NCI-H460 (cell line): ENCODE measurements at places on chromosomes 1 and 21. TPM values are rescaled to one million over a fixed set of nuclear protein-coding genes. Genes with fewer than 3 reads are reported as not detected.

The RAVER2 gene
- 11.8 and 13.2 TPM in 2 replicates for total RNA-seq

The MIXL1 gene
- not detected in 2 replicates for total RNA-seq

The SLC5A9 gene
- total RNA-seq = not detected in 2 replicates

The MTARC2 gene
- 7.3 and 10.7 TPM in 2 replicates for total RNA-seq

The RAB3B gene
- 88.3 and 96.5 TPM in 2 replicates for total RNA-seq

DNA sequence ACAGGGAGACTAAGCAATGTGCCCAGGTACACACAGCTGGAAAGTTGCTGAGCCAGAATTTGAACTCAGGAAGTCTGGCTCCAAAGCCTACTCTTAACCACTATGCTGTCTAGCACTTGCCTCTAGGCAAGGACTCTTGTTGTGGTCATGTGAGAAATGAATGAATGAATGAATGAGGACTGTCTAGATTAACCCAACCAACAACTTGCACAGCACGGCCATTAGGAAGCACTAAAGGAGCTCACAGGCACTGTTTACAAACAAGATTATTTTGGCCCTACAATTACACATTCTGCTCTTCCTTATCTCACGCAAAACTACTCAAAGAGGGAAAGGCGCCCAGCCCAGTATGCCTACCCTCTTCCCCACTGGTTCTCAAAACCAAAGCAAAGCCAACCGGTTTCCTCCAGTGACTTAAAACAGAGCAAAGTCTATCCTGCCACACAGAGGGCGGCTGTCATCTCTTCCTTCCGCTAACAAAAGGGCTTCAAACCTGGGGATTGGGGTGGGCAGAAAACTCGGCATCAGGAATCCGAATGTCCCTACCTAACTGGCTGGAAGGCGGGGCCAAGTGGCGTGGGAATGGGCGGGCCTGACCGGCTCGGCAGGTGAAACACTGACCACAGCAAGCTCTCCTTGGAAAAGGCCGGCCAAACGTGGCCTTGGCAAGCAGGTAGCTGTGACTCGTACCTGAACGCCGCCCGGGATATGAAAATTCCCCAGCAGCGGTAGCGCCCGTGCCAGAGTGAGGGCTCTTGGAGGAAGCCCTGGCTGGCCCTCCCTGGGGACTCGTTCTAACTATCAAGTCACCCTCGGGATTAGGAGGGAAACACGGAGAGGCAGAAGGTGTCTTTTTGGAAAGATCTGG is 948 bp downstream of the STK40 start:
- no peak for DNase-seq
